ENCODE measurements at places on chromosomes 7 and 10.

- DNase-seq: peak; percentile 56
Measured at GRCh38 chr10:24360282-24361127, 151.6 kb downstream of the KIAA1217 start.

GRCh38 chr7:22864855-22865601, 42.4 kb upstream of the TOMM7 start:
- no peak for DNase-seq

- DNase-seq: no peak
Measured at GRCh38 chr10:49109669-49110340, 5.5 kb downstream of the VSTM4 start.

DNA sequence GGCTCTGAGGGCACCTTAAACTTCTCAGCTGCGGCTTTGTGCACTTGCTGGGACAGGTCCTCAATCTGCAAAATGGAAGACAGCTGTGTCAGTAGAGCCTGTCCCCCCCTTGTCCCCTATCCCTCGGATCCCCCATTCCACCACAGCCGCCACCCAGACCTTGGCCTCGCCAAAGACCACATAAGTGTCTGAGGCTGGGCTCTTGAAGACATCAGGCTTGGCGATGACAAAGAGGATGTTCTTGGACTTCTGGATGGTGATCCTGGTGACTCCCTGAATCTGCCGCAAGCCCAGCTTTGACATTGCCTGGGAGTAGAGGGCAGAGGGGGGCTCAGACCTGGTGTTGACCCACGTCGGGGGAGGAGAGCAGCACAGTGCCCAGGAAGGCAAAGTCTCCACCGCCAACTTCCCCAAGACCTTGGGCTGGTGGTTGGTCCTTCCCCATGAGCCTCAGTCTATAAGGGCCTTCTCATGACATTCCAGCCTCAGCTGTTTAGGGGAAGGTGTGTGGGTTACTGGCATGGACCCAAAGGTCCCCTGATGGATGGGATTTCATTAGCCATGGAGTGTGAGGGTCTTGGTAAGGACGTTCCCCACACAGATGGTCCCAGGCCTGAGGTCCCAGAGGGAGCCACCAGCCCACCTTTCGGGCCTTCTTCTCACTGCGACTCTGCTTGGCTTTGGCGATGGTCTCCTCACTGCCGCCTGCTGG, 7.7 kb downstream of the NACAD start:
- DNase-seq: no peak

GRCh38 chr7:115009736-115010440, 88.0 kb downstream of the MDFIC start:
- DNase-seq: no peak

DNA sequence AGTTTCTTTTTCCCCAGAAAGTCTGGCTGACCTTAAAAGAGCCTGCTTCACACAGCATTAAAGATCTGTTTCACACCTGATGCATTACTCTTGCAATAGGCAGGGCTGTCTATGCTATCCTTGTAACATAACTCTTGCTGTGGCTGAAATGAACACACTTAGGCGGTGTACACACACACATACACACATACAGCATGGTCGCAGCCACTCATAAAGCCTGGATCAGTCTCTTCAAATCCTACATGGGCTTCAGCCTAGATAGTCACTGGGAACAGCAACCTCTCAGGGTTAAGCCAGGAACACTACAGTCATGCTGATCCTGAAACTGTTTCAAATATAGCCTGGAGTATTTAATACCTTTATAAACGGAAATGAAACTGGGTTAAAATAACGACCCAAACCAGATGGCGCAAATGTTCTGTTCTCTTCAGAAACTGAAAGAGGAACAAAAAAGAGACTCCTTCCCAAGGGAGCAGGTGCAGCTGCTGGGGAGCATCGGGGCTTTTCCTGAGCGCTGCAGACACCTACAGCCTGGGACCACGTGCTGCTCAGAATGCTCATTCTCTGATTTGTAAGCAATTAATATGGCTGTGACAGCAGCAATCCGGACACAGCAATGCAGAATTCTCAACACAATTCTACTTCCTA, 61.0 kb upstream of the SFMBT2 start:
- no peak for DNase-seq

DNA sequence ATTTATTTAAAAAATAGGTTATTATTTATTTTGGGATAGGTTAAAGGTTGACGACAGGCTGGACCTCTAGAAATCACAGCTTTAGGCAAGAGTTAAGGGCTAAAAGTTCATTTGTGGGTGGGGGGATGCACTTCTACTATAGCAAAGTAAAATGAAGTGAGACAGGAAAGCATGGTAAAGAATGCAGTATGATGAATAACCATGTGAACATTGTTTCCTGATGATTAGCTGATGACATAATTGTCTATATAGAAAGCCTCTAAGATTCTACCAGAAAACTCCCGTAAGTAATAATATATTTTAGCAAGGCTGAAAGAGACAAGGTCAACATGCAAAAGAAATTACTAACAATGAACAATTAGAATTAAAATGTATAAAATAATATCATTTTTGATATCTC, 25.7 kb upstream of the PRSS37 start:
- no peak for DNase-seq

GRCh38 chr10:44989597-44990301, 11.0 kb upstream of the ZNF22 start:
- no peak for DNase-seq

DNA sequence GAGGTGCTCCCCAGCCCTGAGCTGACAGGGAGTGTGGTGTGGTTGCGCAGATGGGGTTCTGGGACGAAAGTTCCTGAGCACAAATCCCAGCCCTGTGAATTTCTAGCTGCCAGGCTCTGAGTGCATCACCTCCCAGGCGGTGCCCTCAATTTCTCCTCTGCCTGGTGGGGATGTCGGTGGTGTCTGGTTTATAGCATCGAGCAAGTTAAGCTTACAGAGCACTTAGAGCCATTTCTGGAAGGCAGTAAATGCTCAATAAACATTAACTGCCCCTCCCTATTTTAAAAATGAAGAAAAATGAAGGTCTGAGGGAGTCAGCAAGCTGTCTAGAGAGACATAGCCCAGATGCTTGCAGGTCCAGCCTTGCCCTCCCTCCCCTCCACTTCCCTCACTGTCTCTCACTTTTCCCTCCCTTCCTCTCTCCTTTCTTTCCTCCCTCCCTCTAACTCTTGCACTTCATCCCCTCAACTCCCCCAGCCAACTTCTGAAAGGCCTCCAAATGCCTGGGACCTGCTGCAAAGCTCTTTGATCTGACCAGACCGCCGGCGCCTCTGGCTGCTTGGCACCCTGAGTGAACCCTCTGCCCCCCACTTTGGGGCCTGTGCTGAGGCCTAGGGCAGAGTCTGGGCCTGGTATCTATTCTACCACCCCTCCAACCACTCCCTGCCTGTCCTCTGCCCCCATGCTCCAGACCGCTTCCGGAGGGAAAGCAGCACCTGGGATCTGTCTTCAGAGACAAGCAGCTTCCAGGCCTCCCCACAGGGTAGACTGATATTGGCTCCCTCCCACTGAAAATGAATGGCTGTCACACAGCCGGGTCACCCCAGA, 438.3 kb downstream of the RPS24 start:
- DNase-seq: no peak

- DNase-seq: no peak
Measured at GRCh38 chr7:35817930-35818329, 17.1 kb downstream of the SEPTIN7 start.

DNA sequence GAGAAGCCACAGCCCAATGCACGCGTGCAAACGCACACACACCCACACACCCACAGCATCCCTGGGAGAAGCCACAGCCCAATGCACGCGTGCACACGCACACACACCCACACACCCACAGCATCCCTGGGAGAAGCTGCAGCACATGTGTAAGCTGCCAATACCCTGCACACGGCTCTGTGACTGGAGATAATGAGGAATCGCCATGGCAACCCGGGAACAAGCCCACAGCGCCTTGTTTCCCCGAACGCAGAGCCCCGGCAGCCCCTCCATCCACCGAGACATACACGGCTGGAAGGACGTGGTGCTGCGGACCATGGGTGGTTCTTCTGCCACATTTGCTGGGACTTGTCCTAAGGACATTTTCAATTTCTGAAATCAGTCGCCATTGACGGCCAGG, 221.3 kb downstream of the PTPRN2 start:
- no peak for DNase-seq

Data from HuH-7 (cell line).